CD8-positive, alpha-beta memory T cell (primary cell): ENCODE measurements at places on chromosomes 16 and 17. TPM values are rescaled to one million over a fixed set of nuclear protein-coding genes. Genes with fewer than 3 reads are reported as not detected.

- H3K4me1 ChIP-seq, result no peaks in the 10 kb centered on the region
- no peak for DNase-seq
- H3K27ac ChIP-seq, result no peak overlapping the region
These were observed 6.7 kb upstream of the GSG1L start for GRCh38 chr16:28069971-28070794.

- H3K27ac ChIP-seq, result no peak overlapping the region
- H3K36me3 ChIP-seq, result no peaks in the 10 kb centered on the region
- peak overlapping the region; percentile 34 for H3K4me3 ChIP-seq
- no peak for DNase-seq
- H3K4me1 ChIP-seq, result peaks cover 31% of the 10 kb centered on the region
These were observed 2.7 kb downstream of the FBXO31 start for GRCh38 chr16:87380881-87381280.

GRCh38 chr17:60720763-60721531, 43.3 kb downstream of the BCAS3 start:
- DNase-seq, result peak; percentile 30
- H3K4me3 ChIP-seq, result no peak overlapping the region
- no peak overlapping the region for H3K27ac ChIP-seq
- no peaks in the 10 kb centered on the region for H3K36me3 ChIP-seq
- H3K4me1 ChIP-seq, result no peaks in the 10 kb centered on the region

- H3K36me3 ChIP-seq, result no peaks in the 10 kb centered on the region
- H3K27ac ChIP-seq, result no peak overlapping the region
- H3K4me1 ChIP-seq, result no peaks in the 10 kb centered on the region
- H3K4me3 ChIP-seq, result no peak overlapping the region
- H3K27me3 ChIP-seq, result no peaks in the 10 kb centered on the region
These were observed 4.0 kb upstream of the MFAP4 start for GRCh38 chr17:19390951-19391350.

DNA sequence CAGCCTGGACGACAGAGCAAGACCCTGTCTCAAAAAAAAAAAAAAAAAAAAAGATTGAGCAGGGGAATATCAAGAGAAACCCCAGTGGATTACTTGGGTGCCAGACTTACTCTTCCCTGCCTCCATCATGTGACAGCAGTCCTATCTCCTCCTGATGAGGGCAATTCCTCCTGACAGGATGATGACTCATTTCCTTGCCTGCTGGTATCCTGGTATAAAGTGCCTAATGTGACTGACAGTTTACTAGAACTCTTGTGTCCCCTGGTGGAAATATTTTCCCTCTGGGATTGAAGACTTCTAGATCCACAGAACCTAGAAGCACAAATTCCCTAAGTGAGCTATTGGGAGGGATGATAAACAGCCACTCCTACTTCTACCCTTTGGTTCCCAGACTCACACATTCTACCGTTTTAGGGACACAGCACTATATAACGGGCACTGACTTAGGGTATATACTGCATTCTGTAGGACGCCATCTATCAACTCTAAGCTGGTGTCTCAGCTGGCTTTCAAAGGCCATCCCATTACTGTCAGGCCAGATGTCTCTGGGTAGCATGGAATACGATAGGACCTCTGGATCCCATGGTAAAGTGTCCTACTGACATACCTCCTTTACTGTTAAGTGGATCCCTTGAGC, 114.6 kb upstream of the MED13 start:
- H3K4me1 ChIP-seq, result no peaks in the 10 kb centered on the region
- H3K27me3 ChIP-seq, result no peaks in the 10 kb centered on the region
- H3K4me3 ChIP-seq, result no peak overlapping the region
- no peak for DNase-seq

GRCh38 chr17:29572691-29573557, 4.4 kb downstream of the TP53I13 start:
- H3K27me3 ChIP-seq, result no peaks in the 10 kb centered on the region
- no peak overlapping the region for H3K27ac ChIP-seq
- peaks cover 6% of the 10 kb centered on the region for H3K4me1 ChIP-seq
- H3K36me3 ChIP-seq, result peaks cover 1% of the 10 kb centered on the region

GRCh38 chr17:40945414-40945813, 8.0 kb upstream of the KRT23 start:
- peaks cover 21% of the 10 kb centered on the region for H3K27me3 ChIP-seq
- no peak overlapping the region for H3K4me3 ChIP-seq
- DNase-seq, result no peak
- no peak overlapping the region for H3K27ac ChIP-seq
- H3K4me1 ChIP-seq, result no peaks in the 10 kb centered on the region

DNA sequence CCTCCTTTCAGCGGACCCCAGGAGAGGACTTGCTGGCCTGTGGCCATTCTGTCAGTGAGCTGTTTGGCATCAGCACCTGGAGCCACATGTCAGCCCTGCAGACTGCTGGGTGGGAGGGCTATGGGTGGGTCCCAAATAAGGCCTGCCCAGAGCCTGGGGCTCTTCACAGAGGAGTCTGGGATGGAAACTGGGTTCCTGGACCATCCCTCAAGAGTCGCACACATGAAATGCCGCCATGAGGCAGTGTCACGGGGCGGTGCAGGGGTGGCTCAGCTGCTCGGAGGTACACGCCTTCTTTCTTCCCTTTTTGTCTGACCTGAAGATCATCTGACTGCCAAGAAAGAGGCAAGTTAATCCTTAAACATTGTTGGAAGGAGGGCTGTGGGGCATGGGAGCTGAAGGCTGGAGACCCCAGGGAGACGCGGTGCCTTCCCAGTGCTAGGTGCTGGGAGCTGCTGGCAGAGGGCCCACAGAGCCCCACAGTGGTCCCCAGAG, 14.8 kb downstream of the MPRIP start:
- H3K27me3 ChIP-seq, result no peaks in the 10 kb centered on the region
- H3K36me3 ChIP-seq, result no peaks in the 10 kb centered on the region
- DNase-seq, result no peak
- H3K4me3 ChIP-seq, result no peak overlapping the region
- no peak overlapping the region for H3K27ac ChIP-seq

DNA sequence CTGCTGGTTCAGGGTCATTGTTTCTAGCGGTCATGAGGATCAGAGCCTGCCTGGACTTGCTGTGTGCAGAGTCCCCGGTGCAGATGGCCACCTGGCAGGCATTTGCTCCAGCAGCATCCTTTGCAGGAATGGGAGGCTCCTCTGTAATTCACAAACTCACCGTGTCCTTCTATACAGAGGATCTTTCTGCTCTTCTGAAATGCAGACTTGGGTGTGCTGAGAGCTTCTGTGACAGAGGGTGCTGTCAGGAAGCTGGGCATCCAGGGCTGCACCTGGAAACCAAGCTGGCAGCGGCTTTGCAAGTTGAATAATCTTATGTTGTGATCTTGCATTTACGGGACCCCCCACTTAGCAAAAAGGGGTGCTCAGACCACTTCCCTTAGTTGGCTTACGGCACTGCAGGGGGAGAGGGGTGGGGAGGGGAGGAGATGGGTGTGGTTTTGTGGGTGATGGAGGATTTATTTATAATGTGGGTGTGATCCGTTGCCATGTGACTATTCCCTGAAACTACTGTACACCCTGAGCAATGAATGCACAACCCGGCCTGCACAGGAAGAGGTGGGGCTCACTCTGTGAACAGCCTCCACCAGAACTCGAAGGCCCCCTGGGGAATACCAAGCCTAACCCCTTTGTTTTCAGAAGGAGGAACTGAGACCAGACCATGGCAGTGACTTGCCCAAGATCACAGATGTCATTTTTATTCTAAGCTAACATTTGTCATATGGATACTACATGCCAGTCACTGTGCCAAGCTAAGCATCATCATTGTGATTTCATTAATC, 178.3 kb downstream of the PRKCB start:
- H3K27ac ChIP-seq, result peak overlapping the region; percentile 25
- H3K27me3 ChIP-seq, result no peaks in the 10 kb centered on the region
- no peaks in the 10 kb centered on the region for H3K36me3 ChIP-seq
- no peak overlapping the region for H3K4me3 ChIP-seq
- peak; percentile 34 for DNase-seq

DNA sequence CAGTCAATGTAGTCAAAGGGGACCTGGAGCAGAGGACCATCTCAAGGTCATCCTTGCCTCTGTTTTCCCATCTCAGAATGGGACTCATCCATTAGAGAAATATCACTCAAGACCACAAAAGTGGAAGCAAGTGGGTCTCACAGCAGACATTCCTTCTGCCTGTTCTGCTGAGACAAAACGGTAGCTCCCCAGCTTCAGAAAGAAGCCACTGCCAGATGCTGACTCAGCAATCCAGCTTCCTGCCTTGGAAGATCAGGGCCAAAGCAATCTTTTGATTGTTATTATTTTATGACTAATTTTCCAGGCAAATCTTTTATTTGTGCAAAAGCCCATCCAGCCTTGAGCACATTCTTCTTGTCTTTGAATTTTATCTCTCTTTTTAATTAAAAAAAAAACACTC, 86.8 kb downstream of the CCT6B start:
- no peak overlapping the region for H3K4me3 ChIP-seq
- no peak for DNase-seq
- no peaks in the 10 kb centered on the region for H3K36me3 ChIP-seq
- H3K27me3 ChIP-seq, result peaks cover 4% of the 10 kb centered on the region

DNA sequence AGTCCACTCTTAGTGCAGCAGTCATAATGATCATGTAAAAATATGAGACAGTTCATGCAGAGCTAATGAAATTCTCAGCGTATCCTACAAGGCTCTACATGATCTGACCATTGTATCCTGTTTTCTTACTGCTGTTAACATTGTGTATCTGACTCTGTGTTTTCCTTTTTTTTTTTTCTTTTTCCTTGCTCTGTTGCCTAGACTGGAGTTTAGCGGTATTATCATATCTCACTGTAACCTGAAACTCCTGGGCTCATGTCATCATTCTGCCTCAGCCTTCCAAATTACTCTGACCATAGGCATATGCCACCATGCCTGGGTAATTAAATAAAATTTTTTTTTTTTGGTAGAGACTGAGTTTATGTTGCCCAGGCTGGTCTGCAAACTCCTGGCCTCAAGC, 12.1 kb downstream of the DUS2 start:
- H3K4me3 ChIP-seq, result no peak overlapping the region
- H3K27ac ChIP-seq, result no peak overlapping the region
- no peak for DNase-seq
- no peaks in the 10 kb centered on the region for H3K36me3 ChIP-seq

DNA sequence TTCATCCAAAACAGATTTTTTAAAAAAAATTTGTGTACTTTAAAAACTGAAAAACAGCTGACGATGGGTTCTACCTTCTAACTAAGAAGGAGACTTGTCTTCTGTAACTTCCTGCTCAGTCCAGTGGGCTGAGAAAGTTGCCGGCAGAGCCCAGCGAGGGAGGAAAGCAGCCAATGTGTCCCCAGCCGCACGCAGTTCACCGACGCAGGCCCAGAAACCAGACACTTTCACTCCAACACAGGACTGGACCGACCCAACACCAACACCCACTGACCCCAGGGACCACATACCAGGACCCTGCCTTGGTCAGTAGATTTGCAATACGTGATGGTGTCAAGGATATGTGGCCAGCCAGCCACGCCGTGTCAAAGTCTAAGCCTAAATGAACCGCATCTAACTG, 25.6 kb downstream of the TRAP1 start:
- H3K4me1 ChIP-seq, result peaks cover 6% of the 10 kb centered on the region
- H3K27me3 ChIP-seq, result no peaks in the 10 kb centered on the region
- H3K36me3 ChIP-seq, result peaks cover 4% of the 10 kb centered on the region
- no peak overlapping the region for H3K27ac ChIP-seq

- H3K4me1 ChIP-seq, result no peaks in the 10 kb centered on the region
- no peak overlapping the region for H3K4me3 ChIP-seq
- H3K27ac ChIP-seq, result no peak overlapping the region
- H3K27me3 ChIP-seq, result no peaks in the 10 kb centered on the region
- no peak for DNase-seq
These were observed 16.6 kb downstream of the KRT12 start for GRCh38 chr17:40850293-40850972.

DNA sequence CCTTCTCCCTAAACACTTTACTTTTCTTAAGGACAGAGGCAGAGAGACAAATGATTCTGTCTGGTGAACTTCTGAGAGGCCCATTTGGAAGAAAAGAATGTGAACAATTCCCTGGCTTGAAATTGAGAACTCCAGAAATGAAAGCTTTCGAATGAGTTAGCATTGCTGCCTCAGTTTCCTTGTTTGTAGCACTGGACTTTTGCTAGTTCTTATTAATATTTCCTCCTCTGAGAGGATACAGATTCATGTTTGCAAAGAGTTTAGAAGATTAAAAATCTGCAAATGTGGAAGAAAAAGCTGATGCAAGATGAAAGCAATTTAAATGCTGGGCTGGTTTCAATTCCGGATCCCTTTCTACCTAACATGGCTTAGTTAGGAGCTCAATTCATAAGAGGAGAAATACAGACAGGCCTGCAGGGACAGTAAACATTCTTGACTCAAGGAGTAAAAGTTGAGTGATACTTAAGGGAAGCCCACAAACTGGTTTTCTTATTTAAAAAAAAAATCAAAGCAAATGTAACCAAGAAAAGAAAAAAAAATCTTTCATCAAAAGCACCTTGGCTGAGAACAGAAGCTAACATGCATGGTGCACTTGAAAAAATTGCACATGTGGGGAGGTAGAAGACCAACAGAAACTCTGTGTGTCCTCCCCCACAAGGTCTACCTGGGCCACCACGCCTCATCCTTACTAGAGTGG, 27.1 kb downstream of the HNF1B start:
- H3K36me3 ChIP-seq, result no peaks in the 10 kb centered on the region
- no peak overlapping the region for H3K27ac ChIP-seq
- DNase-seq, result no peak
- no peak overlapping the region for H3K4me3 ChIP-seq

- no peak overlapping the region for H3K27ac ChIP-seq
- H3K36me3 ChIP-seq, result no peaks in the 10 kb centered on the region
- DNase-seq, result no peak
These were observed 56.4 kb downstream of the KANSL1 start for GRCh38 chr17:46136820-46137219.

DNA sequence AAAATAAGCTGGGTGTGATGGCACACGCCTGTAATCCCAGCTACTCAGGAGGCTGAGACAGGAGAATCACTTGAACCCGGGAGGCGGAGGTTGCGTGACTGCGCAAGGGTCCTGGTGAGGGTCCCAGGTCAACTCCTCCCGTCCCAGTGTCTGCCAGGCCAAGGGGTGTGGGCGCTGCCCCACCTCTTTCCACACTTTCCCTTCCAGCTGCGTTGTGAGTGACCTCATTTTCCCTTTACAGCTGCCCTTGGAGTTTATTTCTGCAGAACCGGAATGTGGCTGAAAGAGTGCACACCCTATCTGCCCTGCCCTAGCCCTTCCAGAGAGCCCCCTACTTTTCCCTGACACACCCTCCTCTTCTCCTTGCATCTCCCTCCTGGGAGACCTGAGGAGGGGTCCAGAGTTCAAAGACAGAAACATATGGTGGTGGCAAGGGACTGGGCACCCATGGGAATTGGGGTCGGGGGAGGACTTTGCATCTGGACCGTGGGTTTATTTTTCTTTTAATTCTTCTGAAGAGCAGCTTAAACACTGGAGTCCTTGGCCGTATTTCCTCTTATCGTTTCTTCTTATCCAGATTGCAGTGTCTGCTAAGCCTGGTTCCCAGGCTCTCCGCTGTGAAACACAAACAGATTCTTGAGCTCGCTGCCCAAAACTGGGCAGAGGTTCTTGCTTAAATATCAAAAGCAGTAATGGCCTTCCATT, 20.9 kb downstream of the MRC2 start:
- DNase-seq, result no peak
- no peak overlapping the region for H3K27ac ChIP-seq
- no peaks in the 10 kb centered on the region for H3K36me3 ChIP-seq
- no peaks in the 10 kb centered on the region for H3K27me3 ChIP-seq
- H3K4me3 ChIP-seq, result no peak overlapping the region

The C16orf86 gene
- 0.79 TPM for total RNA-seq

The KARS1 gene
- total RNA-seq, result 291 TPM

The AANAT gene
- total RNA-seq, result not detected

The FSCN2 gene
- total RNA-seq, result 0.46 TPM

The ABCC11 gene
- 0.22 TPM for total RNA-seq

The CARD14 gene
- not detected for total RNA-seq

The KRT40 gene
- not detected for total RNA-seq

The CIITA gene
- total RNA-seq, result 11.9 TPM
